ENCODE measurements at places on chromosomes 4 and X.

- no peak for DNase-seq
Measured at GRCh38 chr4:20181926-20182325, 69.8 kb upstream of the SLIT2 start.

GRCh38 chr4:181166742-181167399 is 1076.3 kb upstream of the TENM3 start:
- no peak for DNase-seq

DNA sequence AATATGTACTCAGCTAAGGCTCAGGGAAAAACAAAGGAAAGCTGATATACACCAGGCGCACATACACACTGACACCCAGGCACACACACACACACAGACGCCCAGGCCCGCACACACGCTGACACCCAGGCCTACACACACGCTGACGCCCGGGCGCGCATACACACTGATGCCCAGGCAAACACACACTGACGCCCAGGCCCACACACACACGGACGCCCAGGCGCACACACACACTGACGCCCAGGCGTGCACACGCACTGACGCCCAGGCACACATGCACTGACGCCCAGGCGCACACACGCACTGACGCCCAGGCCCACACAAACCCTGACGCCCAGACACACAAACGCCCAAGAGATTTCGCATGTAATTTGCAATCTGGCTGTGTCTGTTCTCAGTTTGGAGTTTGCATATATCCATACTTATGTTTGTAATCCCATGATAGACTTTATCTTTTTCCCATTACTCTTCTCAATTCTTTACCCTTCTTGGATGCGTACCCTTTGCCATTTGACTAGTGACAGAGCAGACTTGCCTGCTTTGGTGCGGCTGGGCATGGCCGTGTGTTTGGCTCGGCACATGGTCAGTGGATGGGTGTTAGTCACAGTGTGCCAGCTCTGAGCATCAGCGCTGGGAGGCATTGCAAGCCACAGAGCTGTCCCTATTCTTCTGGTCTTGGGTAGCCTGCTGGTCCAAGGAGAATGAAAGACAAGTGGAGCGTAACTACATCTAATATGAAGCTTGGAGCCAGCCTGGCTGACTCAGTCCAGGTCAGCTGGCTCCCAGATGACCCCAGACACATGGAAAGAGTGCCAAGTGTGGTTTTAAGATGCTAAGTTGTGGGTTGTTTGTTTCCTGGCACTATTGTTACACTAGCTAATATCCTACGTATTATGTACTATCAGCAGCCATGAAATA is 632.4 kb upstream of the ZFP42 start:
- no peak for DNase-seq

- no peak for DNase-seq
Measured at GRCh38 chrX:12614266-12614665, 176.9 kb upstream of the PRPS2 start.
